ENCODE measurements at places on chromosomes 1 and 21. TPM values are rescaled to one million over a fixed set of nuclear protein-coding genes. Genes with fewer than 3 reads are reported as not detected.
A peak's percentile ranks its signal among the peaks of the same experiment; 100 is the strongest.

The OR2M3 gene
- polyA plus RNA-seq: 0.06 TPM

The A3GALT2 gene
- 0.48 TPM for polyA plus RNA-seq

The LRRC71 gene
- polyA plus RNA-seq: 0.45 TPM

The SLC44A5 gene
- 13.4 TPM for polyA plus RNA-seq

The MYBPH gene
- polyA plus RNA-seq: 0.30 TPM

GRCh38 chr1:113905435-113905861 lies 322 bp downstream of the DCLRE1B start:
- no peak for DNase-seq

GRCh38 chr1:50972766-50973165 lies 2.7 kb downstream of the CDKN2C start:
- DNase-seq: no peak

DNA sequence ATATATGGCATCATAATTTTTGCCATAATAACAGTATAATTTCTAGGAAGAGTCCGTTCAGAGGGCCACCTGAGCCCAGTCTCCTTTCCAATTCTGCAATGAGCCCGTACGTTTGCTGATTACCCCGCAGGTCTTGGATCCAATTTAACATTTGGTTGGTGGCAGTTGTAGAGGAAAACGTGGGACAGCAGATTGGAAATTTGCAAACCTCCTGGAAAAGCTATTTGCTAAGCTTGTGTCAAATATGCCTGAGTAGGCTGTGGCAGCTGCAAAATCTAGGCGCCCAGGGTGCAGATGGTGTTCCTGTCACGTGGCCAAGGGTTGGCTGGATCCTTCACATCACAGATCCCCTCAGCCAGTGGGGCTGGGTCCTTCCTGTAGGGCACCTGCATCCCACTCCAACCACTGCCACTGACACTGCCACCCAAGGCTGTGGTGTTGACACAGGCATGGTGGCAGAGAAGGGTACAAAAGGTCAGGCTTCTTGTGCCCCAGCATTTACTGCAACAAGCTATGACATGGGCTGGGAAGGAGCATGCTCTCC lies 174.8 kb upstream of the SYT6 start:
- no peak for DNase-seq

- no peak for DNase-seq
These were observed 1.6 kb downstream of the CA14 start for GRCh38 chr1:150259217-150259616.

- no peak for DNase-seq
These were observed 219.2 kb downstream of the PTPRC start for GRCh38 chr1:198858033-198858432.

DNA sequence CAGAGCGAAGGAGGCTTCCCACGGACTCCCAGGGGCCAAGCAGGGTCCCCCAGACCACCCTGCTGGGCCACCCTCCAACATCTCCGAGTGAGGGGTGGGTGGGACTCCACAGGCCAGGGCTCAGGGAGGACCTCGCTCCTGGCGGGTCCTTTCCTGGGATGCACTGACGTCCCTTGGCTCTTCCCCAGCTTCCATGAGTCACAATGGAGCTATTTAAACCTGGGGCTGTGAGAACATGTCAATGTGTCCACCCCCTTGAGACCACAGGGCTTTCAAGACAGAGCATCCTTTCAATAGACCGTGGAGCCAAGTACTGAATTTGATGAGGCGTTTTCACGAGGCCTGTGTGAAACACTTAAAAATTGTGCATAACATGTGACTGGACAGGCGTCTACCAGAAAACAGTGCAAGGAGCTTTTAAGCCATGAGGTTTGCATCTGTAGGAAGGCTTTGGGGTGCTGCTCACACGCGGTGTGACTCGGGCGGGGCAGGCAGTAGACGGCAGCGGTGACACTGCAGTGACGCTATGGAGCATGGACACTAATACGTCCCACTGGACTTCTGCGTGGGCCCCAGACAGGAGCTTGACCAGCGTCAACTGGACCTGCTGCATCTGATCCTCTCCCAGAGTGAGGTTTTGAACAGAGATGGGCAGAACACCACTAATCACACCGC lies 24.1 kb upstream of the NPHP4 start:
- DNase-seq: no peak

DNA sequence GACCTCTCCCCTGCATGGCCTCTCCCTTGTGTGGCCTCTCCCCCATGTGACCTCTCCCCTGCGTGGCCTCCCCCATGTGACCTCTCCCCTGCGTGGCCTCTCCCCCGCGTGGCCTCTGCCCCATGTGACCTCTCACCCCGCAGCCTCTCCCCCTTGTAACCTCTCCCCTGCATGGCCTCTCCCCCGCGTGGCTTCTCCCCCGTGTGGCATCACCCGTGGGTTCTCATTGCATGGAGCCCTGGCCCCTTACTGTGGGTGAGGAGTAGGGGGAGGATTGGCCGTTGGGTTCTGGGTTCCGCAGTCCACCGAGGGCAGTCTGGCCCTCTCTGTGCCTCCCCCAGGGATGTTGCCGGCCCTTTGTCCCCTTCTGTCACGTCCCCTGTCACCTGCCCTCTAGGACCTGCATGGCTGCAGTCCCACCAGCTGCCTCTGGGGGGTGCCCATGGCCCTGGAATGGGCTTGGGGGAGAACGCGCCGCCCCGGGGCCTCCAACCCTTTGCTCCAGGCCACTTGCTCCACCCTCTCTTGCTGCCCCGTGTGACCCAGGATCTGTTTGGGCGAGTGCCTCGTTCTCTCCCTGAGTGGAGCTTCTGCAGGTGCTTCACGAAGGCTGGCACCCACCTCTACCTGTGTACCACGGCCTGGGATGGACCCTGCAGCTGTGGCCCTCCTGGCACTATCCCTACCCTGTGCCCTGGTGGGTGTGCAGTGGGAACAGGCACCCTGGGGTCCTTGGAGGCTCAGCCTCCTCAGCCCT lies 21.3 kb downstream of the RRP1 start:
- peak; percentile 58 for DNase-seq

DNA sequence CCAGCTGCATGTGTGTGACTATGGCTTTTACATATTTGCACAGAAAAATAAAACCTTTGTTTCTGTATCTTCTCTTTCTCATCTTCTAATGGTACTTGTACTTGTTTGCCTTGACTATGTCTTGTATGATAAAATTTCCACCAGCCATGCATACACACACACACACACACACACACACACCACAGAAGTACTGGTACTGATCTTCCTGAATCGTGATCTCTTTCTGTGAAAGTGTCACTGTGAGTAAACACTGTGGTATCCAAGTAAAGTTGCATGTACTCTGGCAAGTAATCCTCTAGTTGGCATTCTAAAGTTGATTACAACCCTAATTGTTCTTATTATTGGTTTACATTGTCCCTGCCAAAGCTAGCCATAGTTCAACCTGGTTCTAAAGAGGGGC lies 176.7 kb downstream of the CRB1 start:
- DNase-seq: no peak

All from renal cortex interstitium (tissue), 15 donors.